T-helper 1 cell (primary cell): ENCODE measurements at places on chromosomes 4 and X.

GRCh38 chr4:188246488-188246887 is 107.2 kb downstream of the TRIML1 start:
- DNase-seq, result no peak

DNA sequence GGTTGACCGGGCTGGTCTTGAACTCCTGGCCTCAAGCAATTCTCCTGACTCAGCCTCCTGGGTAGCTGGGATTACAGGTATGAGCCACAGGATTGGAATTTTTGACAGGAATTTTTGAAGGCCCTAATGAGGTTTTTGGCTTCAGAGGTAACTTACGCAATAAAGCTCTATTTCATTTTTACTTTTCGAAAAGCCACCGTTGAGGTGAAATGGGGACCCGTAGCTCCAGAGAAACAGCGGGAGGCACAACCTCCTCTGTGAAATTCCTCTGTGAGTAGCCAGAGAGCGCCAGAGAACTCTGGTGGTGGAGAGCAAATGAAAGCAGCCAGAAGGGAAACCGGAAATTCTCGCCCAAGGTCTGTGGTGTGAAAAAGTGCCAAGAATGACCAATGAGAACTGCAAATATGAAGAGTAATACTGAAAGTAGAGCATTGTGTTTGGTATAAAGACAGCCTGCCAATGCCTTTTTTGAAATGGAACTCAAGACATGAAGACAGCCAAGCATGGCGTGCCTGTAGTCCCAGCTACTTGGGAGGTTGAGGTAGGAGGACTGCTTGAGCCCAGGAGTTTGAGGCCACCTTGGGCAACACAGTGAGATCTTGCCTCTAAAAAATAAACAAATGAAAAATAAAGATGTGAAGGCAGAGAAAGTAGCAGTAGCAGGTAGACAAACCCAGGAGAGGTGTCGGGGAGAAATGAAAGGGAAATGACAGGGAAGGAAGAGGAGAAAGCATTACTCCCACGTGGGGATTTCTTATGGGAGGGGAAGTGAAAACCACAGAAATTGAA is 33.0 kb upstream of the TMEM131L start:
- peak; percentile 45 for DNase-seq

GRCh38 chr4:8336412-8337075 is 67.0 kb downstream of the HTRA3 start:
- DNase-seq, result no peak

DNA sequence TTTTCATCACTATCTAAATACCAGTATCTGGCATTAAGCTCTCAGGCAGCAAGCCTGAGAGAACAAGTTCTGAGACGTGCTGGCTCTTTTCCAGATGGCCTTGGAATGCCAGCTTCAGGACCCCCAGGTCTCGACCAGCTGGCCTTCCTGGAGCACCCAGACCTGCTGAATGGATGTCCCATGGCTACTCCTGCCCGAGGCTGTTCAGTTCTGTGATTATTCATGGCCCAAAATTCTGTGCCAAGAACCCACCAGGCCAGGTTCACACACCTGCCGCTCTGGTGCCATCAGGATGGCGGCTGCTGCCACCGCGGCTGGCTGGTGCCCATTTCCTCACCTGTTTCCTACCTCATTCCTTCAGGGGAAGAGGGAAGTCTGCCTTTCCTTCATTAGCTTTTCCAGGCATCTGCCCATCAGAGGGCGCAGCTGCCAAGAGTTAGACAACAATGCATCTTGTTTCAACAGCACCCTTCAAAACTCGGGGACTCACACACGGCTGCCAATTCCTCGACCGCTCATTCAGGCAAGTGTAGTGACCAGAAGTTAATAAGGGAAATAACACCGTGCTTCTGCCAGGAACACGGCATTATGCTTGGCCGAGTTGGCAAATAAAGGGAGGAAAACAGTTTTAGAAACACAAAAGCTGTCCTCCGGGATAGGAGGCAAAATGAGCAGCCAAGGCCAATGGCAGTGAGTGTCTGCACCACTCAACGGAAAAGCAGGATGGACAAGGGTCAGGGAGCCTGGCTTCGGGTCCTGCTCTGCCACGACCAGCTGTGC is 173.8 kb downstream of the NSUN7 start:
- no peak for DNase-seq

GRCh38 chr4:11326021-11326420 is 102.7 kb downstream of the HS3ST1 start:
- no peak for DNase-seq

DNA sequence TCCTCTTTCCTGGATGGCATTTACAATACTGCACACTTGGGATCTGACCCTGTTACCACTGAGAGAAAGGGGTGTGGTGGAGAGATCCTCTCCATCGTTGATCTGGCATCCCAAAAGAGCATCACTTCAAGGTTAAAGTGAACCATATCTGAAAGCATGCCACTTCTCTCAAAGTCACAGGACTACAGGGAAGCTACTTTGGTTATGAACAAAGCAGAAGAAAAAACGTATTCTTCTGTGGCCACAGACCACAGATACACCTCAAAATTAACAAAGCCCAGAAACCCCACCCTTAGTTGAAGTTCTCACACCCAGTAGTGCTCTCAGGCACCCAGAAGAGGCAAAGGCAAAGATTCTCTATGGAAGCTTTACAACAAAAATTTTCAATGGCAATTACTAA is 108.3 kb downstream of the JADE1 start:
- DNase-seq, result no peak
